ENCODE measurements at places on chromosomes 2 and 18.

DNA sequence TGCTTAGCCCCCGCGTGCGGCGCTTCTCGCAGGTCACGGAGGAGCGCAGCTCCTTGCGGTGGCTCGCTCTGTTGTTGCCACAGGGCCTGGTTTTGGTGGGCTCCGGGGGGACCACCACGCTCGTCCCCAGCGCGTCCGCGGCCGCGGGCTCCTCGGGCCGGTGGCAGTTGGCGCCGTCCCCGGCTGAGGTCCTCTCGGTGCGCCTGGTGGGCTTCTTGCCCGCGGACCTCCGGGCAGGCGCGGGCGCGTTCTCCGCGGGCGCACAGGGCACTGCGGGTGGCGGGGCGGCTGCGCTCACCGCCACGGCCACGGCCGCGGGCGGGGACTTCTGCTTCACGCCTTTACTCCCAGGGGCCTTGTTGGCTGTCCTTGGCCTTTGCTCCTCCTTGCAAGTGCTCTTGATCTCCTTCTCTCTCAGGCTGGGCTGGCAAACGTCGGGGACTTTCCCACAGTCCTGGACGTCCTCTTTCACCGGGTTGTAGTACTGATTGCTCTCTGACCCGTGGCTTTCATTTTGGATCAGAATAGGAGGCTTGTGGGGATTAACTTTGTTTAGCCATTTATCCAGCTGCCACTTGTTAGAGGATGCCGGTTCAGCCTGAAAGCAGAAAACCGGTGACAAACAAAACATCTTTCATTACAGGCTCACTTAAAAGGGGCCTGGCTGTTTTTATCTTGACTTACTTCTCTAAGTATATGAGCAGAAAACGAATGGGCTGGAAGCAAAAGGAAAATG lies 104.0 kb upstream of the REV1 start:
- no peak for DNase-seq

DNA sequence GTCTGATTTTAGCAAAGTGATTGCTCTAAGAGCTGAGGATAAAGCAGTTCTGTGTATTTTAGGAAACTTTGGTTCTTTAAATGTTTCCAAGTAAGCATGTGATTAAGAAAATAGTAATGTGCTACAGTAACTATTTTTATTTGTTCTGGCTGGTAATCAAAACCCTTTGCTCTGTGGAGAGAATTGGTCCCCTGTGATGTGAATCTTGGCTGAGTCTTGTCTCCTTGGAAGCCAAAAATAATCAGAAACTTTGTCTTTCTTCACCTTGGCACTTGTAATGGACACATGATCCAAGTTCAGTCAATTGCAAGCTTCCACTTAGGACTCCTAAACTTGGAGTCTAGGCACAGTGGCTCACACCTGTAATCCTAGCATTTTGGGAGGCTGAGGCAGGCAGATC lies 422.7 kb upstream of the CDH20 start:
- DNase-seq = peak; percentile 53

- DNase-seq = peak; percentile 82
Measured at GRCh38 chr2:95728878-95729596, 137.2 kb downstream of the TRIM43 start.

- DNase-seq = no peak
Measured at GRCh38 chr2:24122366-24123194, 554 bp downstream of the PFN4 start.

- peak; percentile 60 for DNase-seq
Measured at GRCh38 chr2:170235860-170236679, 58.1 kb downstream of the MYO3B start.

GRCh38 chr2:141554810-141555209 lies 576.0 kb downstream of the LRP1B start:
- DNase-seq = peak; percentile 54

GRCh38 chr2:42135381-42136312 lies 33.5 kb upstream of the EML4 start:
- no peak for DNase-seq

DNA sequence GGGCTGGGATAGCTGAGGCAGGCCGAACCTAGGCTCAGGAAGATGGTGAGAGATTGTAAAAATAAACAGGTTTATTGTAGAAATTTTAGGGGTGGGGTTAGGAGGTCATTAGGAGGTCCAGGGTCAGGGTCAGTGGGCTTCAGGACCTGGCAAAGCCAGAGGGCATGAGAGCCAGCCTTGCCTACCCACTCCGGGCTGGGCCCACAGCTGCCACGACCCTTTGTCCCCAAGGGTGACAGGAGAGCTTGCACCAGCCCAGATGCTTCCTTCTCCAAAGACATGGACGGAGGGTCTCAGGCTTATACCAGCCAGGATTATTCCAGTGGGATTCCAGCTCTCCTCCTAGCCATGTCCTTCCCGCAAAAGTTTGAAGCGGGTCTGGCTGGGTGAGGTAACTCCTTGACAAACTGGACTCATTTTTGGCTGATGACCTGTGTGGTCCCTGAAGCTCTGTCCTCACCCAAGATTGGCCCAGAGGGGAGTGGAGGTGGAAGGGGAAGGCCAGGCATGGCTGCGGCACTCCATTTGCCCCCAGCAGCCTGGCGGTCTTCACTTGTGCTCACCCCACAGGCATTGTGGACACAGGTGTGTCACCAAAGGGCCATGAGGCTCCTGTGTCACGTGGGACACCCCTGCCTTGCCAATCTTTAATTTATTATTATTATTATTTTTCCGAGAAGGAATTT lies 23.8 kb upstream of the ATOH8 start:
- DNase-seq = no peak

DNA sequence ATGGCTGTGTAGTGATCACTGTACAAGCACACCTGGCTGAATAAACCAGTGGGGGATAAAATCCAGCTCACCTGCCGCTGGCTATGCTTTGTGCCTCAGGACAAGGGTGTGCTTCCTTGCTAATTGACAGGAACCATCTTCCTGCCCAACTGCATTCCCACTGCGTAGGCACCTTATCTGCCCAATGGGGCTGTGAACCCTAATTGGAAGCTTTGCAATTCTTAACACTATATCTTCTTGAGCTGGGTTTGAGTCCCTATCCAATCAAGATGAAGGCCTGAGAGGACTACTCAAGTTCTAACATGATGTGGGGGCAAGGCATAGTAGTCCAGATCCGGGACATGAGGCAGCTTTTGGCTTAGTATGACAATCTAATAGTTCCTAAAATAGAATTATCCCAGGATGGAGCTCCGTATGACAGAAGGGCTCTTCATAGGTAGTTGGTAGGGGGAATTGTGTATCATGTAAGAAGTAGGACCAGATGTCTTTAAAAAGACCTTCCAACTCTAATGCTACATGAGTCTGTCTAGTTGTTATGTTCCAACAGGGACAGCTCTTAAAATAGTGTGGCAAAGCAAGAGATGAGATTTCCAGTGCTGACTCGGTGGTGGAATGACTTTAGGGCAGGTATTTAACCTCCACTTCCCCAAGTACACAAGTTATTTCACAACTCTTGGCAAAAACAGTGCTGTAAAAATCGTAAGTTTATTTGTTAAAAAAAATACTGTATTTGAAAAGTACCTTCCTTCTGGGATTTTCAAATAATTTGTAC lies 2.3 kb upstream of the TMEM150A start:
- DNase-seq = no peak

DNA sequence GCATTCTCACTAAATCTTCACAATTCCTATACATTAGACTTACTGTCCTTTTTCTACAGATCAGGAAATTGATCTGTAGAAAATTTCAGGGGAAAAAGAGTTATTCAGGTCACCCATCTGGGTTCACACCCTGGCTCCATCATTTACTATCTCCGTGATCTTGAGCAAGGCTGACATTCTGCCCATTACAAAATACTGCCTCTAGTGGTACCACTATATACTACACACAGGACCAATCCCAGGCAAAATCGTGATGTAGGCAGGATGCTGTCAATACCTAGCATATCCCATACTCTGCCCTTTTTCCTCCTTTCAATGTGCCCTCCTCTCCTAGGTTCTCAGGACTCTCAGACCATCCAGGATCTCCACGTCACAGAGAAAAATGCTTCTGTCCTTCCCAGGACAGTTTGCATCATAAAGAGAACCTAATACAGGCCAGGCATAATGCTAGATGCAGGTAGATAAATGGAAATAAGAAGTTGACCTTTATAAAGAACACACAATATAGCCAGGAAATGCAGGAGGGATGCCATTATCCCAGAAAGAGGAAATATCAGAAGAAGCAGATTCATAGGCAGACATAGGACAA lies 101.9 kb downstream of the CDH20 start:
- DNase-seq = peak; percentile 11

DNA sequence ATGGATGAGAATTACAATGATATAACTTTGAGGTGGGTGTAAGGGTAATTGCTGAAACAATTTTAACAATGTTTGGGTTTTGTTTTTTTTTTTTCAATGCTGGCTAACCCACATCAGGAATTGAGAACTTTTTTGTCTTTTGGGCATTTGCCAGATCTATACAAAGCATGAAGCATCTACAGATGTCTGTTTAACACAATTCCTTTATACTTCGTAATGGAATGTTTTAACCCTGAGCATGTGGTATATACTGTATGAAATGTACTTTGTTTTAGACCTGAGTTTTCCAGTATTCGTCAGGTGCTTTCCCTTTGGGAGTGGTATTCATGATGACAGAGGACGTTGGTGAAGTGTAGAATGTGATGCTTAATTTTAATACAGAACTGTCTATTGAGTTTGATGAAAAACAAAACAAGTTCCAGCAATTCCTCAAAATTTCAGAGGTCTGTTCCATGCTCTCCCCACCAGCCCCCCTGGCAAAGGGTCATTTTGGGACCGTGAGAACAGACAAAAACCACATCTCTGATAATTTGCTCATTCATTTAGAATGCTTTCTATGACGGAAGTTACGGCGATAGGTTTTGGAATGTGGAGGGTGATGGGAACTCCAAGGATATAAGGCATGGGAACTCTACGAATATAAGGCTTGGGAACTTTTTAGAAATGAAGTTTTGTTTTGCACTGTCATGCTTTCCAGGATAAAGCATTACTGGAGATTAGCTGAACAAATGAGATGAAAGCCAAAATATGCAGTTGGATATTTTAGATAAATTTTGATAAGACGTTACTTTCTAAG lies 14.1 kb downstream of the LIMS1 start:
- DNase-seq = peak; percentile 90

GRCh38 chr2:43837831-43838559 lies 644 bp downstream of the ABCG5 start:
- DNase-seq = no peak

DNA sequence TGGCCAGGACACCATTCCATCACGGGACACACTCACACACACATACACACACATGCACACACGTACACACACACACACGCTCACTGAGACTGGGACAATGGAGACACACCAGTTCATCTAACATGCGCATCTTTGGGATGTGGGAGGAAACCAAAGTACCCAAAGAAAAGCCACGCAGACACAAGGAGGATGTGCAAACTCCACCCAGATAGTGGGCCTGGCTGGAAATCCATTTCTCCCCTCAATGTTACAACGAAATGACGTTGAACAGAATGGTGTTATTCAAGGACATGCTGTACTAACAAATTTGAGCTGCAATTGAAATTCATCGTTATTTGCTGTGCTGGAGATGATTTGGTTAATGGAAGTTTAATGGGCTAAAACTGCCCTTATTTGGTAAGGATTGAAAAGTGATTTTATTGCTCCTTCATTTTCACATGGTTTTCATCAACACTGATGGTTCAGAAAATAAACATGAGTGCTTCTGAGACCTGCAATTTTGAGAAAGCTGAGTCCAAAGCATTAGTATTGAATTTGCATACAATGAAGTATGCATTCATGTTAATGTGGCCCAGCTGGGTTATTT lies 110.0 kb downstream of the KCNE4 start:
- no peak for DNase-seq

DNA sequence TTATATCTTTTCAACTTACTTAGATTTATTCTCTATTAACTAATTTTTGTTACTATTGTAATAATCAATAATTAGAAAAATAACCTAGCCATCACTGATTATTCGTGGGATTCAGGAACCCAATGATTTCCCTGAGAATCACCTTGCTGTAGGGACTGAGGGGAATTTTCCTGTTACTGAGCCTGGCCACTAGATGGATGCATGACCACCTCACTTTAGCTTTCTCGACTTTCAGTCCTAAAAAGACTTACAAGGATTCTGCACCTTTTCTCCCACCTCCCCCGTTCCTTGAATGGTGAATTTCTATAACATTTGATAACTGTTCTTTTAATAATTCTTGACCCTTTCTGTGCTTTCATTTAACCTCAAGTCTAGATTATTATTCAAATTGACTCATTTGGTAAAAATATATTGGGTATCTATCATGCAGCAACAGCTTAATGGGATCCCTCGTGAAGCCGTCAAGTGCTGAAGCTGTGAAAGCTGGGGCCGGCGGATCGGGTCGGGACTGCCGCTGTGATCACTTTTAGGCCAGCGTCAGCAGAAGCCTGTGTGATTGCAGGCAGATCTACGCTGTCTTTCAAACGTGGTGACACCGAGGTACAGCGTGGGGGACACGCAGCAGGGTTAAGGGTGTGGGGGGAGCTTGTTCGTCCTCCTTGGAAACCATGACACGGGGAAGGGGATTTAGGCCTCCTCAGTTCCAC lies 38.8 kb upstream of the TMEM18 start:
- DNase-seq = no peak

- DNase-seq = peak; percentile 28
Measured at GRCh38 chr18:75455249-75456198, 28.0 kb upstream of the SMIM21 start.

DNA sequence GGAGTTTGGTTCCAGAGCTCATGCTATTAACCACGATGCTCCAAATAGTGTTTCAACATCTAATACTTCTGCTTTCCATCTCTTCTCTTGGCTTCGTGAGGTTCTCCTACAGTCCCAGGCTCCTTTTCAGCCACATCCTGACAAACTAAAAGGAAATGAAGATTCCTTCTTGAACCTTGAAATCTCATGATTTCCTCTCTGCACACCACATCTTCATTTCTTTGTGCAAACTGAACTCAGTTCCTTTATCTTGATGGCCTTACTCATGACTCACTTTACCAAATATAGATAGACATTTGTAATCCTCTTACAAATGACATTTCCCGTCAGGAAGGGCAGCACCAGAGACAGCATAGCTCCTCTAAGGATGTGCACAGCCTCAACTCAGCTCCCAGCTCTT lies 50.0 kb upstream of the ITGA4 start:
- no peak for DNase-seq

GRCh38 chr2:88114889-88115288 lies 13.0 kb downstream of the FABP1 start:
- no peak for DNase-seq

DNA sequence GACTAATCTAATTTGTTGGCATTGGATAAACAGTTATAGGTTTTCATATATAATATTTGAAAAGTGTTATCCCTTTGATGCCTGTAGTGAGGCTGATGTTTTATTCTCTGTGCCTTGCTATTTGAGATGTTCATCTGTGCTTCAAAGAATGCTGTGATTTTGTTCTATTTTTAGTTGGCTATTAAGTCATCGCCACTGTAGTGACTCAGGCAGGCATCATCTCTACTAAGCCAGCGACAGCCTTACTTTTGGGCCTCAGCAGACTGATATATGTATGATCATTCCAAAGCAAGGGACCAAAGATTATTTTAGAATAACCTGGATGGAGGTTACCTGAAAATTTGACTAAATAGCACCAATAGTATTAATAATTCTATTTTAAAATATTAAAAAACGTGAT lies 1674.5 kb upstream of the NXPH2 start:
- DNase-seq = peak; percentile 87

- peak; percentile 13 for DNase-seq
Measured at GRCh38 chr18:64403784-64404503, 255.1 kb upstream of the LINC00305 start.

GRCh38 chr2:59879700-59880131 lies 673.7 kb downstream of the BCL11A start:
- no peak for DNase-seq
